Activated CD4-positive, alpha-beta T cell treated with anti-CD3 and anti-CD28 coated beads, Interleukin-2, amount 10 ng/mL, durations not matched to agents 7 days and 5 days (primary cell): ENCODE measurements at places on chromosomes 2 and 18.

DNA sequence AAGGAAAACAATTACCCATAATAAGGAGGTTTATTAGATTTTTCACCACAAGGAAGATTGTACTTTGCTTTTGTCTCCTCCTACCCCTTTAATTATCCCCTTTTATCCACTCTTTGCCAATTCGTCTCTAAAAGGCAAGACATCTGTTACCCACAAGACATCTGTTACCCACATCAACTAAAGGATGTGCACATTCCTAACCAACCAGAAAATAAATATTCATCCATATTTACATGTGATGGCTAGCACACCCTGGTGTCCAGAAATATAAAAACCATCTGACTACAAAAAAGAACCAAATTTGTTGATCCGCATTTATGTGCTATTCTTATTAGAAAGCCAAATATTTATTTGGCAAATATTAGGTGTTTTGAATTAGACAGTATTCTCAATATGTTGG, 35.7 kb downstream of the ACVR1C start:
- peaks cover 9% of the 10 kb centered on the region for H3K4me1 ChIP-seq
- peaks cover 4% of the 10 kb centered on the region for H3K27me3 ChIP-seq
- no peak overlapping the region for H3K4me3 ChIP-seq
- DNase-seq, result no peak
- no peaks in the 10 kb centered on the region for H3K36me3 ChIP-seq
- H3K27ac ChIP-seq, result no peak overlapping the region

DNA sequence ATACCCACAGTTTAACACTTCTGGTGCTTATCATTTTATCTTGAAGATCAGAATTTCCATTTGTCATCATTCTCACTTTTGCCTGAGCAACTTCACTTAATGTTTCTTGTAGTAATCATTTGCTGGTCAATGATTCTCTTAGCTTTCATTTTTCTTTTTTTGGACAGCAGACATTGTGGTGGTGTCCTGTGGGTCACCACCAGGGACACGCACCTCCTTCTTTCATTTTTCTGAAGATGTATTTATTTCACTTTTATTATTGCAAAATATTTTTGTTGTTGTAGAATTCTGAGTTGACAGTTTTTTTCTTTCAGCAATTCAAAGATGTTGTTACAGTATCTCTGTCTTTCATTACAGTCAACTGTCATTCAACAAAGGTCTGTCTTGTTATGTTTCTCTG, 84.3 kb downstream of the FAM168B start:
- H3K36me3 ChIP-seq, result peaks cover 5% of the 10 kb centered on the region
- H3K4me3 ChIP-seq, result no peak overlapping the region
- H3K27ac ChIP-seq, result no peak overlapping the region
- H3K4me1 ChIP-seq, result peaks cover 33% of the 10 kb centered on the region

GRCh38 chr2:143815082-143815481, 685.9 kb downstream of the ARHGAP15 start:
- H3K36me3 ChIP-seq, result no peaks in the 10 kb centered on the region
- H3K27me3 ChIP-seq, result peaks cover under 1% of the 10 kb centered on the region
- no peak overlapping the region for H3K27ac ChIP-seq
- DNase-seq, result no peak
- H3K4me3 ChIP-seq, result no peak overlapping the region
- no peaks in the 10 kb centered on the region for H3K4me1 ChIP-seq

DNA sequence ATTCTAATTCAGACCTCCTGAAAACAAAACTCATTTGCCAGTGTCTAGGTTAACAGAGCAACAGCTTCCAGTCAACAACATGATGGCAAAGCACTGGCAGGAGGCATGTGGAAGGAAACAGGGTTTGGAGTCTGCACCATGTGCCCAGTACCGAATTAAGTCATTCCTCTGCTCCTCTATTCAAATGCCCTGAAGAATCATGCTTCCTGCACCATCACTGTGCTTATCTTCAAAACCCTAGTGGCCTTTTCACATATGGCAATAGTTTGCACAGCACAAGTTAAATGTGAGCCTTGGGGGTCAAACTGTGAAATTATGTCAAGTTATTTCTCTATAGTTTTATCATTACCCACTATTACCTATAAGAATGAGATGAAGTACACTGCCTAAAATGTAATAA, 75.4 kb upstream of the GRB14 start:
- H3K4me1 ChIP-seq, result no peaks in the 10 kb centered on the region
- H3K36me3 ChIP-seq, result no peaks in the 10 kb centered on the region
- no peak for DNase-seq
- no peak overlapping the region for H3K4me3 ChIP-seq

GRCh38 chr2:222922019-222922800, 61.4 kb downstream of the ACSL3 start:
- DNase-seq, result no peak
- H3K4me1 ChIP-seq, result peaks cover 3% of the 10 kb centered on the region
- peaks cover 25% of the 10 kb centered on the region for H3K36me3 ChIP-seq
- H3K27ac ChIP-seq, result no peak overlapping the region

DNA sequence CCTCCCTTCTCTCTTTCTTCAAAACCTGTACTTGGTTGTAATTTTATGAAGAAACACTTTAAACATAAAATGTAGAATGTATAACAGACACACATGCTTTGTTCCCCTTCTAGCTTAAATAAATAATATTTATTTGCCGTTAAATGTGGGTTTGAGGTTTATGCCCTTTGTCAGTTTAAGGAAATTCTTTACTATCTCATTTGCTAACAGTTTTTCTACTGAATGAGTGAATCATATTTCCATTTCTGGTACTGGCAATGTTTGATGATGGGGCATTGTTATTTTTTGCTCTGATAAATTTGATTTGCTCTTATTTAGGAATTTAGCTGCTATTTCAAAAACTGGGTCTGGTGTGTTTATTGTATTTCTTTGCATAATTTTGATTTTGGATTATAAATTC, 555.6 kb downstream of the CCDC85A start:
- H3K4me1 ChIP-seq, result no peaks in the 10 kb centered on the region
- H3K36me3 ChIP-seq, result no peaks in the 10 kb centered on the region
- H3K27ac ChIP-seq, result no peak overlapping the region
- H3K27me3 ChIP-seq, result no peaks in the 10 kb centered on the region
- no peak for DNase-seq

DNA sequence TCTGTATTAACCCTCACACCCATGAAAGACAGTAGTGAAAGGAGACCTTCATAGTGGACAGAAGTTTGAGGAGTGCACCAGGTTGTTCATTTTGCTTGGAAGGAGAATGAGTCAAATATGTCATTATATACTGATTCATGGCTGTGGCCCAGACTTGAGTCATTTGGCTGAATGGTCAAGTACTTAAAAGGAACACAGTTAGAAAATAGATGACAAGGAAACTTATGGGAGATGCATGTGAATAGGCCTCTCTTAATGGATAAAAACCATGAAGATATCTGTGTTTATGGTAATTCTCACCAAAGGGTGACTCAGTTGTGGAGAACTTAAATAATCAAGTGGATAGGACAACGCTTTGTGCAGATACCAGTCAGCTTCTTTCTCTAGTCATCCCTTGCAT, 524.7 kb upstream of the CNTNAP5 start:
- no peaks in the 10 kb centered on the region for H3K36me3 ChIP-seq
- H3K4me1 ChIP-seq, result no peaks in the 10 kb centered on the region
- no peak overlapping the region for H3K27ac ChIP-seq
- no peaks in the 10 kb centered on the region for H3K27me3 ChIP-seq
- no peak for DNase-seq

DNA sequence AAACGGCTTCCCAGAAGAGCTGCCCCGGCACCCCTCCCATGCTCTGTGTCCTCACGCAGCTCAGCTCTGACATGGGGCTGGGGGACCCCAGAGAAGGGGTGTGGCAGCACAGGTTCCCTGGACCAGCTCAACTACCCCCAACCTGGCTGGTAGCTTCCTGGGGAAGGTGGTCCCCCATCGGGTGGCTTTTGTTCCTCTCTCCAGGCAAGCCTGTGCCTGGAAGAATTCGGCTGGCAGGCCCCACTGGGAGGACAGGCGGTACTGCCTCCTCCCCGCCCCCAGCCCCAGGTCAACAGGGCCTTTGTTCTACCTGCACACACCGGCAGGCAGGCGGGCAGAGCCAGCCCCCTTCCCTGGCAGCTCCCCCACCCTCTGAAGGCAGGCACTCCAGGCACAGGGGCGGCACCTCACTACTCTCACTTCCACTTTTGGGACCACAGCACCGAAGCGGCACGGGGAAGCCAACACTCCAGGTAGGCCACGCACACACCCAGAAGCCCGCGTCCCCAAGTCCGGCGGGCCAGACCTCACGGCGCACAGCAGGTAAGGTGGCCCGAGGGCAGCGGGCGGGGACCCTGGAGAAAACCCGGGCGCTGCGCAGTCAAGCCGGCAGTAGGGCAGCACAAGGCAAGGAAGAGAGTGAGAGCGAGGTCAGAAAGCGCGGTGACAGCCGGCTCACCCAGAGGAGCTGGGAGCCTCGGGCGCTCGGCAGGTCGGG, 1.3 kb downstream of the HS6ST1 start:
- H3K27me3 ChIP-seq, result peaks cover 3% of the 10 kb centered on the region
- peak; percentile 43 for DNase-seq
- peak overlapping the region; percentile 83 for H3K4me3 ChIP-seq

DNA sequence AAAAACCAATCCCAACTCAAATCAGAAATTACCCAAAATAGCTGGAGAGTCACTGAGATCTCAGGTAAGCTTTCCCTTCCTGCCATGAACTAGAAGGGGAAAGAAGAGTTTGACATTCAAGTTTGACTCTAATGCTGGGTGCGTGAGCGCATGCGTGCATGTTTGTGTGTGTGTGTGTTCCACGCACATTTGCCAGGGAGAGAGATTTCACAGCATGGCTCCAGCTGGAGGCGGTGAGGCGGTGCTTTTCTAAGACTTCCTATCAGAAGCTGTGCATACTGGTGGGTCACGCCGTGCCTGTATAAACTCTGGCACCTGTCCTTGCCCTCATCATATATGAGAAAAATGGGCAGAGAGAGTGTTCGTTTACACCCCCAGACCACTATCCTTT, 116.2 kb downstream of the MSH2 start:
- H3K27ac ChIP-seq, result no peak overlapping the region
- no peaks in the 10 kb centered on the region for H3K36me3 ChIP-seq
- peaks cover 30% of the 10 kb centered on the region for H3K4me1 ChIP-seq
- H3K27me3 ChIP-seq, result no peaks in the 10 kb centered on the region
- no peak for DNase-seq

- DNase-seq, result no peak
- no peak overlapping the region for H3K27ac ChIP-seq
- H3K4me3 ChIP-seq, result no peak overlapping the region
- H3K36me3 ChIP-seq, result no peaks in the 10 kb centered on the region
- no peaks in the 10 kb centered on the region for H3K4me1 ChIP-seq
- H3K27me3 ChIP-seq, result no peaks in the 10 kb centered on the region
These were observed 415.0 kb downstream of the TMX3 start for GRCh38 chr18:68299906-68300305.

DNA sequence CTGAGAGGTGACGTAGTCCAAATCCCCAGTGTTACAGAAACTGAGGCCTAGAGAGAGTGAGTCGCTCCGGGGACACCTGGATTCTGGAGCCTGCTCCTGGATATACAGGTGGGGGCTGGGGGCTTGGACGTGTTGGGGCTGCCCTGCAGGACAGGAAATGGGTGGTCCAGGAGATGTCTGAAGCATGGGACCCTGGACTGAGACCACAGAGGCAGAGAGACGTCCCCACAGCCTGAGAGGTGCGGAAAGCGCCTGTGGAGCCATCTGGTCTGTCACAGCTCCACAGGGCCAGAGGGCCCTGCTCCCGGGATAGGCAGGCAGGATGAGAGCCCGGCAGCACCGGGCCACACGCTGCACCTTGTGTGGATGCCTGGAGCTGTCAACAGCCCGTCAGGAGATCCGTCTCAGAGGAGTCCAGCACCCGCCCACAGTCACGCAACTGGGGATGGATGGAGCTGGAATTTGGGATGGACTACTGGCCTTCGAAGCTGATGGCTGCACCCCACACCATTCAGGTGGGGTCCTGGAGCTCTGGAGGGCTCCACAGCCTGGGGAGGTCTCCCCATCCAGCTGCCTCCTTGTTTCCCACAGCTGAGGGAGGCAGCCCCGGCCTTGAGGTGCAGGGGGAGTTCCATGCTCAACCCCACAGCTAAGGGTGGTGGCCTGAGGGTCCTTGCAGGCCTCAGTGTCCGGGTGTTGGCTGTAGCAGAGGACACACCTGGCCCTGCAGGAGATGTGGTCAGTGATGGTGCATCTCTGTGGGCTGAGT, 303.0 kb downstream of the NDUFA10 start:
- H3K4me3 ChIP-seq, result no peak overlapping the region
- H3K4me1 ChIP-seq, result no peaks in the 10 kb centered on the region
- H3K36me3 ChIP-seq, result no peaks in the 10 kb centered on the region
- H3K27ac ChIP-seq, result no peak overlapping the region
- DNase-seq, result no peak

DNA sequence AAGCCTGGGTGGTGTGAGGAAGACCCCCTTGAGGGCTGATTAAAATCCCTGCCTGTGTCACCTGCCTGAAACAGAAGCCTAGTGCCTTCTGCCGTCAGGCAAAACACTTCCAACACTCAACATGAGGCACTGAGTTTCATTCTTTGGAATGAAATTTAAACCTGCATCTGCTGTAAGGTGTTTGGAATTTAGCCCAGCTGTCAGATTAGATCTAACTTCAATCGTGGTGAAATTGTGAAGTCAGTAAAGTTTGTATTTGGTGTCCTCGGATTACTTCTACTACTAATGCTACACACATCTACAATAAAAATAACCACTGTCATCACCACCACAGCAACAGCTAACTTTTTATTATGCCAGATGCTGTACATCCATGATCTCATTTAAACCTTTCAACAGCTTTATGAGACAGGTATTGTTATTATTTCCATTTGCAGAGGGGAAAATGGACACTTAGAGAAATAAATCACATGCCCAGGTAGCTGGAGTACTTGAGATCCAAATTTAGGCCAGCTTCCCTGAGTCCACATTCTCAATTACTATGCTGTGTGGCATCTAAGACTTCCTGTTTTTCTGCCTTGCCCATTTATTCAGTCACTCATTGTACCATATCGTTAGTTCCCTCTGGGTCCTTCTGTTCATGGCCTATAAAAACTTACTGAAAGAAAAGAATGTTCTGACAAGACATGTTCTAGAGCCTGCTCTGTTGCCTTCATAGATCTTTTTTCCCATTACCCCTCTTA, 98.2 kb upstream of the GCFC2 start:
- DNase-seq, result no peak
- H3K4me3 ChIP-seq, result no peak overlapping the region
- H3K27ac ChIP-seq, result no peak overlapping the region
- no peaks in the 10 kb centered on the region for H3K4me1 ChIP-seq
- H3K36me3 ChIP-seq, result no peaks in the 10 kb centered on the region

GRCh38 chr2:60092781-60093180, 460.7 kb downstream of the BCL11A start:
- no peak for DNase-seq
- H3K4me1 ChIP-seq, result no peaks in the 10 kb centered on the region
- H3K27me3 ChIP-seq, result no peaks in the 10 kb centered on the region
- H3K36me3 ChIP-seq, result no peaks in the 10 kb centered on the region
- H3K27ac ChIP-seq, result no peak overlapping the region

GRCh38 chr2:85248773-85249509, 78.8 kb downstream of the TGOLN2 start:
- H3K27ac ChIP-seq, result no peak overlapping the region
- H3K4me1 ChIP-seq, result no peaks in the 10 kb centered on the region
- no peak for DNase-seq

GRCh38 chr18:79424008-79424565, 28.4 kb downstream of the NFATC1 start:
- peaks cover 8% of the 10 kb centered on the region for H3K36me3 ChIP-seq
- peak overlapping the region; percentile 65 for H3K27ac ChIP-seq
- H3K4me3 ChIP-seq, result no peak overlapping the region
- no peak for DNase-seq
- H3K27me3 ChIP-seq, result no peaks in the 10 kb centered on the region
- H3K4me1 ChIP-seq, result peaks cover 16% of the 10 kb centered on the region
